ENCODE measurements at places on chromosomes 13 and 19.

GRCh38 chr13:27709779-27710178, 82.5 kb upstream of the GSX1 start:
- DNase-seq, result no peak

DNA sequence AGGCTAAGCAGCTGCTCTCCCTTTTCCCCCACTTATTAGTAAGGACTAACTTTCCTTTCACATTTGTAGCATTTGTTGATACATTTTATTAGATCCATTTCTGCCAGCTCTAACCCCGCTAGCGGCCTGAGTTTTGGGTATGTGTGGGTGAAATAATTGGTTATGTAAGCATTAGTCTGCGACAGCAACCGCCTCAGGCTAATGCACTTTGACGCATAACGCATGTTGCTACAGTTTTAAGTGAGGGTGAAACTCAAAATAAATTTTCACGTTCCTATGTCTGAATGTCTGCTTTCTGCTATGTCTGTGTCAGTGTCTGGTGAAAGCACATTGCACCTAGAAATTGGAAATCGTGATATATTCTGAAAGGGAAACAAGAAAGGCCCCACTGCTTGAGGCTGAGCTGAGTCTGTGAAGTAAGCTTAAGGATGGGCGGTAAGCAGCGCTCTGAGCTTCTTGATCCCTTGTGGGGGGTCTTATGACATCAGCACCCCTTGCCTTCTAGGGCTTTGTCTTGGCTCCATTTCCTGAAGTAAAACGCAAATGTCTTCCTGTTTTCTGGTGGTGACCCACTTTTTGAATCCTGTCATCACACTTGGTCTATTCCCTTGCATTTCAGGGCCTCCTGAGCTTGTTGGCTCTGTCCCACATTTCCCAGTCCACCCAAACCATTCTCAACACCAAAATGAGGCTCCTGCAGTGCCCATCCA, 648.3 kb upstream of the ARGLU1 start:
- DNase-seq, result no peak

GRCh38 chr13:46035066-46035465, 17.5 kb downstream of the ZC3H13 start:
- no peak for DNase-seq

DNA sequence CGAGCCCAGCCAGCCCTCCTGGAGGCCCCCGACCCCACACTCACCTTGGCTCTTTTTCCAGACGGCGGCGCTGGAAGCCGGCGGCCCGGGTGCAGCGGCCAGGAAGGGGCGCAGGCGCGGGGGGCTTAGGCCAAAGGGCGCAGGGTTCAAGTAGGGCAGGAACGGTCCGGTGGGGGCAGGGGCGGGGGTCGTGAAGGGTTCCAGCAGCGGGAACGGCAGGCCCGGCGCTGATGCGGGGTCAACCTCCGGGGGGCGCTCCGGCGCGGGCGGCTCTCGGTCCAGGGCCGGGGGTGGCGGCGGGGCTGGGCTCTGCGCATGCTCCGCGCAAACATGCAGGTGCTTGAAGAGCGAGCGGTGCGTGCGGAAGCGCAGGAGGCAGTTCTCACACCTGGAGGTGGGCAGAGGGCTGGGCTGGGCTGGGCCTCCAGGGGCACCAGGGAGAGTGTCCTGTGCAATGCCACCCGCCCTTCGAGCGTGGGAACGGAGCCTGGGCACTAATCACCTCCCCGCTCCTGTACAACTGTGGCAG, 2.3 kb downstream of the ZNF414 start:
- DNase-seq, result no peak

DNA sequence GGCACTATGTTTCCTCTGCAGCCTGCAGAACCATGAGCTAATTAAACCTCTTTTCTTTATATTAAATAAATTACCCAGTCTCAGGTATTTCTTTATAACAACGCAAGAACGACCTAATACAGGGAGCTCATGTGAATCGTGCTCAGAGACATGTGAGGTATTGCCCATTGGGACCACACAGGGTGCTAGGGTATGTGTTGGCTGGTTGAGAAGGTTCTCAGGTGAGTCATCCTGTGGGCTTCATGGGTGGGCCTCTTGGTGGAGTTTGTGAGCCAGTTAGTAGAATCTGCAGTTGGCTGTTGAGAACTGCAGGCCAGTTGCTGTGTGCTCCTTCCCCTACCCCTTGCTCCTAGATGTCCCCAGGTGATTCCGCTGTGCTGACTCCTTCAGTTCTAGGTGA, 163.0 kb downstream of the HS6ST3 start:
- DNase-seq, result no peak
